ENCODE measurements at places on chromosomes 4 and X. TPM values are rescaled to one million over a fixed set of nuclear protein-coding genes. Genes with fewer than 3 reads are reported as not detected.
A peak's percentile ranks its signal among the peaks of the same experiment; 100 is the strongest.

- no peaks in the 10 kb centered on the region for H3K36me3 ChIP-seq
- no peak for DNase-seq
- no peaks in the 10 kb centered on the region for H3K4me1 ChIP-seq
Observed at GRCh38 chr4:81666491-81666890, 194.8 kb upstream of the RASGEF1B start.

DNA sequence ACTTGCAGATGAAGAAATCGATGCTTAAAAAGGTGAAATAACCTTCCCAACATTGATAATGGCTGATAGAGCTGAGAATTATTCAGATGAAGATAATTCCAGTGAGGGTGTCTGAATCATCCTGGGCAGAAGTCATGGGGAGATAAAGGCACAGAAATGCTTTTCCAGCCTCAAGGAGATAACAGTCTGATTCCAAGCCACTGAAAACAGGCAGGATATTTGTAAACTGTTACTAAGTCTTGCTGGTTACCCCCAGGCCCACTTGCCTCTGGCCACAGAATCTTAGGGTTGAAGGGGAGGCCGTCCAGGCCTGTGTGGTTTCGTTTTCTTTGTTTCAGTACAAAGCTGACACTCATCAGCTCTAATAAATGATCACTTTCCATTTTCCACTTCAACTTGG is 158.5 kb downstream of the SH3KBP1 start:
- no peak overlapping the region for H3K4me3 ChIP-seq
- H3K27me3 ChIP-seq, result no peaks in the 10 kb centered on the region
- H3K36me3 ChIP-seq, result no peaks in the 10 kb centered on the region
- DNase-seq, result no peak

GRCh38 chr4:10111067-10111801 is 5.4 kb downstream of the WDR1 start:
- H3K4me3 ChIP-seq, result peak overlapping the region; percentile 17
- H3K27ac ChIP-seq, result no peak overlapping the region
- peak; percentile 61 for DNase-seq
- H3K4me1 ChIP-seq, result peaks cover 14% of the 10 kb centered on the region

DNA sequence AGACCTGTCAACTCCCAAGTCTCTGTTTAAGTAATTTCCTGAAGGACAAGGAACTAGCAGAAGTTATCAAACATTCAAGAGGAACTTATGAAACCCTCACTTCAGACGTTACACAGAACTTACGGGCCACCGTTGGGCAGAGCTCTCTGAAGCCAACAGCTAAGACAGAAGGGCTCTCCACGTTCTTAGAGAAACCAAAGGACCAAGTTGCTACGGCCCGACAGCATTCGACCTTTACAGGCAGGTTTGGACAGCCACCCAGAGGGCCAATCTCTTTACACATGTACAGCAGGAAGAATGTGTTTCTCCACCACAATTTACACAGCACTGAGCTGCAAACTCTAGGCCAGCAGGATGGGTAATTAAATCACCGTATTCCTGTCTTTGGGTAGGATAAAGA is 705.1 kb upstream of the GRID2 start:
- DNase-seq, result no peak
- peaks cover 3% of the 10 kb centered on the region for H3K4me1 ChIP-seq
- H3K36me3 ChIP-seq, result no peaks in the 10 kb centered on the region
- no peaks in the 10 kb centered on the region for H3K27me3 ChIP-seq
- H3K27ac ChIP-seq, result no peak overlapping the region
- H3K4me3 ChIP-seq, result no peak overlapping the region

GRCh38 chr4:181835348-181835747 is 407.9 kb upstream of the TENM3 start:
- H3K4me3 ChIP-seq, result no peak overlapping the region
- H3K27ac ChIP-seq, result no peak overlapping the region
- no peaks in the 10 kb centered on the region for H3K27me3 ChIP-seq
- no peak for DNase-seq
- no peaks in the 10 kb centered on the region for H3K4me1 ChIP-seq

DNA sequence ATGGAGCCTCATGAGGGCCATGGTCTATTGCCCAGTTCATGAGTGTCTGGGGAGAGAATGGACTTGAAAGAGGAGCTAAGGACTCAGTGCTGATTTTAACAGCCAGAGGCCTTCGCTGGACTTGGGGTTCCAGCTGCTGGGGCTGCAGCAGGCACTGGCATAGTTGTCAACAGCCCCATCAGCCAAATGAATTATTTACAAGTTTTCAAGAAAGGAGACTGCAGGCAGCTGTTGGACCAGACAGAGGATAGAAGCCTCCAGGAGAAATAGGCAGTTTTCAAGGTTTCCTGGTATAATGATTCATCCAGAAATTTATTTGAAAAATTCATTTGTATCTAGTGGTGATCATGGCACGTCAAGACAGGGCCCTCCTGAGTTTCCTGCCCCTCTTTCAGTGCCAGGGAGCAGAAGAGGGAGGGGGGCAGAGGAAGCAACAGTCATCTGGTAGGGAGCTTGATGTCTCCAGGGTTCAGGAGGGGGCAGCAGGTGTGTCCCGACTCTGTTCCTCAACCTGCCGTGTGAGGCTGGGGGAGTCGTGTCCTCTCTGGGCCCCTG is 63.1 kb upstream of the GPR78 start:
- no peaks in the 10 kb centered on the region for H3K27me3 ChIP-seq
- H3K36me3 ChIP-seq, result peaks cover 14% of the 10 kb centered on the region
- no peaks in the 10 kb centered on the region for H3K4me1 ChIP-seq
- no peak overlapping the region for H3K27ac ChIP-seq
- DNase-seq, result no peak

DNA sequence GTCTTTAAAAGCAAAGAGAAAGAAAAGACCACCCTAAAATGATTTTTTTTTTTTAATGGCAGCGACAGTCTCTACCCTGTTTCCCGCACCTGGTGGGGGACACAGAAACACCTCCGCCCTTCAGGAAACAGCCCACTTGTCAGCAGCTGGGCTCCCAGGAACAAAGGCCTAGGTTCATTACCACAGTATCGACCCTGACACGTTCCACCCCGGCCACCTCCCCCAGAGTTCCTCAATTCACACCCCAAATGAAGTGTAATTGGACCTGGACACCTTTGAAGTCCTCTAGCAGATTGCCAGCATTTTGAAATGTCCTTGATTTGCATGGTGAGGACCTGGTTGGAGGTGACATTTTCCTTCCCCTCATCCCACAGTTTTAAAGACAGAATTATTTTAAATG is 175.0 kb upstream of the BCOR start:
- H3K36me3 ChIP-seq, result no peaks in the 10 kb centered on the region
- no peak overlapping the region for H3K27ac ChIP-seq
- no peak for DNase-seq

GRCh38 chrX:82666355-82666754 is 841.7 kb upstream of the POU3F4 start:
- H3K4me3 ChIP-seq, result no peak overlapping the region
- no peak for DNase-seq
- H3K27ac ChIP-seq, result no peak overlapping the region
- H3K4me1 ChIP-seq, result no peaks in the 10 kb centered on the region

- DNase-seq, result no peak
- H3K36me3 ChIP-seq, result peaks cover 3% of the 10 kb centered on the region
- H3K27me3 ChIP-seq, result no peaks in the 10 kb centered on the region
- H3K4me3 ChIP-seq, result no peak overlapping the region
Observed at GRCh38 chrX:76802708-76803107, 375.2 kb downstream of the MAGEE1 start.

DNA sequence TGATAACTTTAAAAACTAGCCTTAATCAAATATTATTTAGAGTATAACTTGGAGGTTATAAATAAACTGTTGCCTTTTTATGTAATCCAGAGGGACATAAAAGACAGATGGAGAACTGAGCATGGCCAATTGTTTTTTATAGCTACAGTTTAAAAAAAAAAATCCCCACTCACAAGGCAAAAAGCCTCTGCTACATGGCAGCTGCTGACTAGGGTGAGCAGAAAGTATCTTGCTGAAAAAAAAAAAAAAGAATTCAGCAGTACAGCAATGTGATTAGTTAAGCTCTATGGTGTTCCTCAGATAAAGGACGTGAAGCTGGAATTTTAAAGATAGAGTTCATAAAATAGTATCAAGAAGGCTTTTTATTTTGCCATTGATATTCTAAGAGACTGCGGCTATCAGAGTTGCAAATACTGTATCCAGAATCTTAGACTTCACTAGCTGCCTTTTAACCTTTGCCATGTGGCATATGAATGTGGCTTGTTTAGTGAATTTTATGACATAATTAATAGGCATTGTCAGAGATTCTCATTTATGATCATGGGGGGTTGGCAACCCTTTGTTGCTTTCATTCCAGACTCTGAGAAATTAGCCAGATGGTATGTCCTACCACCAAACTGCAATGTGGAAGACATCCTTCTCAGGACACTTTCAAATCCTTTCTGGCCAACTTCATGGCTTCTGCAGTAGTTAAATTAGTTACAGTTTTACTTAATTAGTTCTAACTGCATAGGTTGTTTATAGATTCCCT is 498.0 kb downstream of the STPG2 start:
- H3K36me3 ChIP-seq, result no peaks in the 10 kb centered on the region
- no peak overlapping the region for H3K27ac ChIP-seq
- H3K4me3 ChIP-seq, result no peak overlapping the region
- H3K4me1 ChIP-seq, result no peaks in the 10 kb centered on the region
- no peaks in the 10 kb centered on the region for H3K27me3 ChIP-seq
- DNase-seq, result no peak

- DNase-seq, result peak; percentile 93
- H3K4me3 ChIP-seq, result no peak within 1 kb of the TSS
- no peak within 1 kb of the TSS for H3K27ac ChIP-seq
- no peaks in the 10 kb centered on the region for H3K27me3 ChIP-seq
- H3K4me1 ChIP-seq, result no peaks in the 10 kb centered on the region
- H3K36me3 ChIP-seq, result peaks cover 2% of the 10 kb centered on the region
Observed at GRCh38 chr4:151276787-151277562, at the start of gene PRSS48. PRSS48 (plus strand) TSS chr4:151277161; CDS start chr4:151277173, 12 bp downstream.

DNA sequence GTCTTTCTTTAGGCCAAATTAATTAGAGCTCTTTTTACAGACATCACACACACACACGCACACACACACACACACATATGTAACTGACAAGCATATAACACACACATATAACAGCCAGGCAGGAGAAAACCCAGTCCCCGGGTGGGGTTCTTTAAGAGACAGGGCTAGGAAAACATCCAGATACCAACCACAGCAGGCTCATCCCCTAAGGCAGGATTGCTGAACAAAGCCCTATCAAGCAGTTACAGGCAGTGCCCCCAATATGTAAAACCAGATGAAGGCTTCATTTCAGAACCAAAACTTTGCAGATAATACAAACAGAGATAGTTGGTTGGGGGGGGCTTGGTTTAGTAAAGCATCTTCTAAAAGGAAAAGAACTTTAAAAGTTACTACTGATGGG is 18.0 kb upstream of the FAM47E start:
- peaks cover 6% of the 10 kb centered on the region for H3K4me1 ChIP-seq
- peaks cover 12% of the 10 kb centered on the region for H3K36me3 ChIP-seq
- H3K4me3 ChIP-seq, result peak overlapping the region; percentile 35
- no peak for DNase-seq
- H3K27ac ChIP-seq, result no peak overlapping the region
- no peaks in the 10 kb centered on the region for H3K27me3 ChIP-seq

- H3K27ac ChIP-seq, result no peak overlapping the region
- no peaks in the 10 kb centered on the region for H3K27me3 ChIP-seq
Observed at GRCh38 chr4:48772556-48772955, 7.5 kb downstream of the FRYL start.

GRCh38 chr4:118909173-118909956 is 20.7 kb downstream of the SYNPO2 start:
- H3K4me1 ChIP-seq, result no peaks in the 10 kb centered on the region
- H3K36me3 ChIP-seq, result no peaks in the 10 kb centered on the region
- H3K27me3 ChIP-seq, result no peaks in the 10 kb centered on the region
- no peak overlapping the region for H3K27ac ChIP-seq
- no peak for DNase-seq

DNA sequence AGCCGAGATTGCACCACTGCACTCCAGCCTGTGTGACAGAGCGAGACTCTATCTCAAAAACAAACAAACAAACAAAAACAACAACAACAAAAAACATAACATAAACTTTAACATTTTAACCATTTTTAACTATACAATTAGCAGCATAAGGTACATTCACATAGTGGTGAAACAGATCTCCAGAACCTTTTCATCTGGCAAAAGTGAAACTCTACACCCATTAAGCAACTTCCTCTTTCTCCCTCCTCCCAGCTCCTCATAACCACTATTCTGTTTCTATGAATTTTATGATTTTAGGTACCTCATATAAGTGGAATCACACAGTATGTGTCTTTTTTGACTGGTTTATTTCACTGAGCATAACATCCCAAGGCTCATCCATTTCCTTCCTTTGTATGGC is 103.6 kb downstream of the FAM13A start:
- no peaks in the 10 kb centered on the region for H3K27me3 ChIP-seq
- H3K36me3 ChIP-seq, result peaks cover 11% of the 10 kb centered on the region
- no peak overlapping the region for H3K4me3 ChIP-seq
- no peak overlapping the region for H3K27ac ChIP-seq

DNA sequence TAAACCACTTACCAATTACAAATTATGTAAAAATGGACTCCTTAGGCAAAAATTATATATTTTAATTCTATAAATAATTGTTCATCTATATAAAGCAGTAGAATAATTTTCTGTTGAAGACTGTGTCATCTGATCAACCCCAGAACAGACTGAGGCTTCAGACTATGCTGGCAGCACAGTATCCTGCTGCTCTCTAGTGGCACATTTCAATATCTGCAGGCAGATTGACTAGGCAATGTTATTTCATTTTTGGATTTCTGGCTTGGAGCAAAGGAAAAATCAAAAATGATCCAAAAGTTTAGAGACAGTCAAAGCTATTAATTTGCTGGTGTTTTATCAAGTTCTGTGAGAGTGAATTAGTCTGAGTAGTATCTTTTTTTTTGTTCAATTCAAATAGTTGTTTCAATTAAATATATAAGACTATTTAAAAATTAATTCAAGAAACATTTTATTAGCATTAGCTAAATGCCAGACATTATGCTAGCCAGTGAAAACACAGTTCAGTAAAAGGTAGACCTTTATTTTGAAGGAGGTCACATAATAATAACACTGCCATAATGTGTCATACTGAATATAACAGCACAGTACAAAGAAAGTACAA is 21.3 kb upstream of the SULT1E1 start:
- H3K4me3 ChIP-seq, result no peak overlapping the region
- H3K27me3 ChIP-seq, result no peaks in the 10 kb centered on the region

- peak; percentile 37 for DNase-seq
- H3K27me3 ChIP-seq, result no peaks in the 10 kb centered on the region
- H3K36me3 ChIP-seq, result no peaks in the 10 kb centered on the region
Observed at GRCh38 chr4:158229768-158230167, 19.5 kb downstream of the TMEM144 start.

GRCh38 chr4:23932901-23933308 is 43.1 kb upstream of the PPARGC1A start:
- no peaks in the 10 kb centered on the region for H3K27me3 ChIP-seq
- peaks cover 22% of the 10 kb centered on the region for H3K4me1 ChIP-seq
- H3K36me3 ChIP-seq, result peaks cover 2% of the 10 kb centered on the region
- peak; percentile 68 for DNase-seq
- no peak overlapping the region for H3K27ac ChIP-seq

GRIA2 gene
- not detected for total RNA-seq

CENPU gene
- 112 TPM for total RNA-seq

MTTP gene
- 0.64 TPM for total RNA-seq

MAGEE1 gene
- total RNA-seq, result 4.2 TPM

INTU gene
- total RNA-seq, result 10.7 TPM

ASMT gene
- total RNA-seq, result 1.4 TPM

TEX11 gene
- 0.24 TPM for total RNA-seq

AMER1 gene
- 5.5 TPM for total RNA-seq

TMEM150C gene
- total RNA-seq, result 2.7 TPM

CCDC110 gene
- total RNA-seq, result 2.3 TPM

DGAT2L6 gene
- total RNA-seq, result not detected

CNKSR2 gene
- 38.0 TPM for total RNA-seq

GLUD2 gene
- 0.99 TPM for total RNA-seq

ADH1B gene
- total RNA-seq, result not detected

Data from H9 (cell line).